Endothelial cell (in vitro differentiated cells): ENCODE measurements at places on chromosomes 5 and 9.

DNA sequence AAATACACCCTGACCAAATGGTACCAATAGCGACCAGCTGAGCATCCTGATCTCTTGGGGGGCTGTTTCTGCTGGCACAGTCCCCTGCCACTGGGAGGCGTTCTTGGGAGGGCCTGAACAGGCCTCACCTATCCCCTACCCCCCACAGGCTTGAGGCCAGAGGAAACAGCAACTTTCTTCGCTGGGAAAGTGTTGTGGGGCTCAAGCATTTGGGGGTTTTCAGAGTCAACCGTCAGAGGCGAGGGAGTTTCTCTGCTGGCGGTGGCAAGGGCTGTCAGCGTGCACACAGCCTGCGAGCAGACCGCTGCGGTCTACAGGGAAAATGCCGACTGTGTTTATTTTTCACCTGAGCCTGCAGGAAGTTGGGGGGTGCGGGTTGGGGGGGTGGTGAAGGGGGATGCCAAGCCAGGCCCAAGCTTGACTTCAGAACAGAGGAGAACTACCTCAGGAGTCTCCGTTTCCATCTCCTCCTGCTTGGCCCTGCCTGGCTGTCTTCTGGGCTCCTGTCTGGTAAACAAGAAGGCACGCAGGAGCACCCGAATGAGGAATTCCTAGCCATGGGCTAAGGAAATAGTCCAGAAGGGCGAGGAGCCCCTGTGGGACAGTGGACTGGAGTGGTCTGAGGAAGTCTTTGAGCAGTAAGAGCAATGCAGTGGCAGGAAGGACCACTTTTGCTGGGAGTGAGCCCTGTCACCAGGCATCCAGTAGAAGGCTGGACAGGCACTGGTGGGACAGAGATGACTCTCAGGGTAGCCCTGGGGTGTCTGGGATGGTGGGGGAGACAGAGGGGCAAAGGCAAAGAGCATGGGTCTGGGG lies 18.1 kb downstream of the TCF7 start:
- DNase-seq: no peak

DNA sequence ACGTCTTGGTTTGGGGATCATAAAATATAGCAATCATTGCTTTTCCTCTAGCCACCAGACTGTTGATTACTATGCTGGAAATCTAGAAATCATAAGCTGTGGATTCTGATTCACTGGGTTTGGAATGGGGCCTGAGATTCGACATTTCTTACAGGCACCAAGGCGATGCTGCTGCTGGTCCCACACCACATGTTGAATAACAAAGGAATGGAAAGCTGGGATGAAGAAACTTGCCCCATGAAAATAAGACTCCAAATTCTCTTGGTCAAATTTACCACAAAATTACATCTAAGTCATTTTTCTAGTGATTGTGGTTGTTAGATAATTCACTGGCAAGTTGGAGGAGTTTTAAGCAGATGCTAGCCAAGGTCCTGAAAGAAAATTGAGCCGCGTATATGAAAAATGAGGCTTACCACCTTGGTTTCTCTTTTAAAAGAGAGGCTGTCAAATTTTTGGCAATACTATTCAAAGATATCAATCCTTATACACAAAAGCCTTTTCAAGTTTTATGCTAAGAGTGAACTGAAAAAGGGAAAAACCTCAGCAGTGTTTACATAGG lies 23.0 kb upstream of the MEIKIN start:
- no peak for DNase-seq

DNA sequence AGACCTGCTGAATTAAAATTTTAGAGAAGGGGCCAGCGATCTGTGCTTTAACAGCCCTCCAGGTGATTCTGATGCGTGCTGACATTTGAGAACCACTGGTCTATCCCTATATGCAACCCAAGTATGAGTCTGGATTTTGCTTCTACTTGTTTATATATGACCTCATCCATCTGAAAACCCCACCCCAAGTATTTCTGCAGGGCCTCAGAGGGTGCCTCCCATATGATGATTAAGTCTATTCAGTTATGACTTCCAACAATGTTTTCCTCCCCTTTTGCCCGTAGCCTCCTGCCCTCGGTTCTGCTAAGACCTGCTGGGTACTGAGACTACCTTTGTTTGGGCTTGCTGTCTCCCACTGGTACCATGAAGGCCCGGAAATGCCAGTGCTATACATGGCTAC lies 376.0 kb upstream of the SMARCA2 start:
- DNase-seq: no peak

DNA sequence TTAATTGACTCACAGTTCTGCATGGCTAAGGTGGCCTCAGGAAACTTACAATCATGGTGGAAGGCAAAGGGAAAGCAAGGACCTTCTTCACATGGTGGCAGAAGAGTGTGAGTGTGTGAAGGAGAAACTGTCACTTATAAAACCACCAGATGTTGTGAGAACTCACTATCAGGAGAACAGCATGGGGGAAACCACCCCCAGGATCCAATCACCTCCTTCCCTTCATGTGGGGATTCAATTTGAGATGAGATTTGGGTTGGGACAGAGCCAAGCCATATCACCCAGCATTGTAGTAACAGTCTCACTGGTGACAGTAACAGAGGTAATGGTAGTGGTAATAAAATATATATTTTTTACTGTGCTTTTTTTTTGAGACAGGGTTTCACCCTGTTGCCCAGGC lies 18.1 kb downstream of the ZBTB5 start:
- no peak for DNase-seq

GRCh38 chr5:38373743-38374142 lies 115.4 kb downstream of the EGFLAM start:
- no peak for DNase-seq

DNA sequence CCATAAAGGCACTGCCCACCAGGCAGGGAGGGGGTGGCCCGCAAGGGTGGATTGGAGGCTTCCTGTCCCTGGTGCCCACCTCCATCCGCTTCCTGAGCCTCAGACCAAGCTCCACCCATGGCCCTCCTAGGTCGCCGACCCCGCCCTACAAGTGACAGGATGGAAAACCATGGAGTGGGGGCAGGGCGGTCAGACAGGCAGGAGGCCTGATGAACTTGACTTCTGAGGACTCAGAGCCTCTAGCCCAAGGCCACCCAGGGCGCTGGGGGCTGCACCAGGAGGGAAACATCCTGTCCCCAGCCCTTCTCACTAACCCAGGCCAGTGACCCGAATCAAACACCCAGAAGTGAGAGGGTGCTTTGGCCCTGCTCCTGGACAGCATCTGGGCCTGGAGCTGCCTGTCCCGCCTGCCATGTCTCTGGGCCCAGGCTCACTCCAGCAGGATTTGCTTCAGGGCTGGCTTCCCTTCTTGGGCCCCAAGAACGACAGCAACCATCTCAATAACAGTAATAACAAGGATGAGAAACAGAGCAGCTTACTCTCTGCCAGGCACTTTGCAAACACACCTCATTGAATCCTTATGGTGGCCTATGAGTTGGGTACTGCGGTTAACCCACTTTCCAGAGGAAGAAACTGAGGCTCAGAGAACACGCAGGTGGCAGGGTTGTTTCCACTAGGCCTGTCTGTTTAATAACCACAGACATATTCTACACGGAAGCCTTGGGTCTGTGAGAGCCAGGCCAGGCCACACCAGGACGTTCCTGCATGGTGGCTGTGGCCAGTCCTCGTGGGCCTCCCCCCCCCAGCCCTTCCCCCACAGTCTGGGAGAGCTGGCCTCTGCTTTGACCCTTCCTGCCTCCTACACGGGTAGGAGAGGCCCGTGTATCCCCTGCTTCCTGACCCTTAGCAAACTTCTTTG lies 4.4 kb upstream of the ST6GALNAC6 start:
- DNase-seq: peak; percentile 47

DNA sequence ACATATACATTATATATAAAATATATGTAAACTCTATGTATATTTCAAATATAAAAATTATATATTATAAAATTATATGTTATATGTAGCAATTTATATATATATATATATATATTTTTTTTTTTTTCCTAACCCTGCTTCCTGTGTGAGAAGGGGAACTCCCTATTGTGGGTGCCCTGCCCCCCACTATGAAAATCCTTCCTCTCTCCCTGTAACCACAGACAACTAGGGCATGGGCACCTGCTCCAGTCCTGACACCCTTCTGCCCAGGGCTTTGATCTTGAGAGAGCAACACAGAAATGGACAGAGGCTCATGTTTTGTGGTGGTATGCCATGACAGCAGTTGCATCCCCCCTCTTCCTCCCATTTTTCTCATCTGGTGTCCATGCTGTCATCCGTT lies 148.7 kb upstream of the IL12B start:
- DNase-seq: no peak

GRCh38 chr9:130446101-130446861 lies 1.5 kb downstream of the ASS1 start:
- DNase-seq: no peak

DNA sequence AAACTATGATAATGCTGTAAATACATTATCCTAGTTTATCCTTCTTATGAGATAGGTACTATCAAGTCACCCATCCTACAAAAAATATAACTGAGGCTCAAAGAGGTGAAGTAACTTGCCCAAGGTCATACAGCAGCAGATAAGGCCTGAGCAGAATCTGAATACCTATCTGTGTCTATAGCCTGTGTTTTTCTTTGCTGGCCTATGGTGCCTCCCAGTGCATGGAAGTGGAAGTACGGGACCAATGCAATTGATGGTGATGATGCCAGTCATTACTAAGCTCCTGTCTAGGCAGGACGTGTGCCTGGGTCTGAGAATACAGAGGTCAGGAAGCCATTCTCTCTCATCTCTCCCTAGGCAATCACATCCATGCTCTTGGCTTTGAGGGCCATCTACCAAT lies 67.8 kb downstream of the FAT2 start:
- DNase-seq: peak; percentile 56

DNA sequence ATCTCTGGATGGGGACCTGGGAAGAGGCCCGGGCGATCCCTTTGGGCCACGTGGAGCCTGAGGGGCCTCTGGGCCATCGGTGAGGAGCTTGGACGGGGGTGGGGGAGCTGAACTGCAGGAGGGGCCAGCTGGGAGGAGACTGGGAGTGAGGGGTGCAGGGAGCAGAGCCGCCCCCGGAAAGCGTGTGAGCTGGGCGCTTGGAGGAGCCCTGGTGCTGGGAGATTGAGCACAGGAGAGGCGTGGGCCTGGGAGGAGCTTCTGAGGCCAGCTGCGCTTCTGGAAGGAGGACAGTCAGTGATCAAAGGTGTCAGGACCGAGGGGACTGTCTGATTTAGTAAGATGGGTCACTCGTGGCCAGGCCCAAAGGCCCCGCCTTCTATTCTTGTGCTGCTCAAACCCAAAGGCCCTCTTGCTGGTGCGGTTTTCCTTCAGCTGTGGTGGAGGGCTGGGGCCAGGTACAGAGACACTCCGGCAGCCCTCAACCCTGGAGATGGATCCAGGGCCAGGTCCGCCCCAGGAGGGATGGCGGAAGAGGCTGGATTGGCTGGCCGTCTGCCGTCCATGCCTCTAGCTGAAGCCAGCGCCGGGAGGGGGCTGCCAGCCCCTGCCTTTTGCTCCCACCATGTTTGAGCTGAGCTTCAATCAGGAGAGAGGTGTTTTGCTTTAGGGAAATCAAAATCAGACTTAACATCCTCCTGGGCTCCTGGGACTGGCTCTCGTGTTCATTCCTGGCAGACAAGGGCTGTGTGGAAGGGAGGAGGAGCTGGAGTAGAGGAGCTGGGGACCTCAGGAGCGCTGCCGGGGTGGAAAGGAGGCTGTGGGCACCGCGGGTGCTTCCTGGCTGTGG lies 21.6 kb downstream of the NCS1 start:
- no peak for DNase-seq

- no peak for DNase-seq
Measured at GRCh38 chr5:39186722-39187539, 32.4 kb downstream of the FYB1 start.

DNA sequence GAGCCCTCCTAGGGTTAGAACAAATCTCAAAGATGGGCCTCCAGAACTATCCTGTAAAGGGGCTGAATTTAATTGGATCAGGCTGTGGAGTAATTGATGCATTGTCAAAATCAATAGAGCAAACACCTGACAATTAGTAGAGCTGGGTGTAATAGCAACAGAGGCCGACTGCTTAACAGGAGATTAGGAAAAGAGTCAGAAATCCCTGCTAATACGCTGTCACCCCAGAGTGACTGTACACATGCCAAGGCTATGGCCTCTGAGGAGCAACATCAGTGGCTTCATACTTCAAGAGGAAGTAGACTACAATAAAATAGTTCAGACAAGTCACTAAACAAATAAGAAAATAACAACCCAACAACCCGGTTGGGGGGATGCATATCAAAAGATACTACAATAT lies 18.7 kb upstream of the GRPEL2 start:
- no peak for DNase-seq

- DNase-seq: peak; percentile 51
Measured at GRCh38 chr9:126564128-126564527, 49.6 kb upstream of the LMX1B start.

- DNase-seq: no peak
Measured at GRCh38 chr9:70195456-70195855, 63.3 kb upstream of the SMC5 start.

DNA sequence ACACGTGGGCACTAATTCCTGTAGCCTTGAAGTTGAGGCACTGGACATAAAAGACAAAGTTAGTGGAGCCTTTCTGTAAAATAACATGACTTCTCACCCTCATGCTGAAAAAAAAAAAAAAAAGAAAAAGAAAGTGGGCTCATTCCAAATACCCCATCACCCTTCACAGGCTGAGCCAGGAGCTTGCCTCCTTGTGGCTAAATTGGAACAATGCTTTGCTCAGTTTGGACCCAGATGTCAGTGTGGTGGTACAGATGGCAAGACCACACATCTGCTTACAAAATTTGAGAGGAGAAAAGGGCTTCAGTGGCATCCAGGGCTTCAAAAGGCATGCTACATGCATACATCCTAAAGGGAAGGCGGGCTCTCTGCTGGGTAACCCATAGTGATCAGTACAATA lies 342.8 kb downstream of the EBF1 start:
- DNase-seq: no peak
